Ammon's horn (tissue), 1 donor: ENCODE measurements at places on chromosomes 5 and 9.

DNA sequence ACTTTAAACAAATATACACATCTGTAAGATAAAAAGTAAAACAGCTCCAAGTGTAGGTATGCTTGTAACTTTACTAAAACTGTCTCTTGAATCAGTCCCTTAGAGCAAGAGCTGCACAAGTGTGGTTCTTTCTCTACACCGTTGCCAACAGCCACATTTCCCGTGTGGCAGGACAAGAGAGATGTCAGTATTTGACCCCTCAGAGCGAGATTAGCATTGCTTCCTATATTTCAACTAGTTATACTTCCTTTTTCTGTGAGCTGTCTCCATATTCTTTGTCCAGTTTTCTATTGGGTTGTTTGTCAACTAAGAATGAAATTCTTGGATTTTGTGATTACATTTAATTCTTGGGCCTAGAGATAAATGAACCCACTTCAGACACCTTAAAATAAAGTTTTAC, 8.0 kb downstream of the PLIN2 start:
- DNase-seq, result no peak

DNA sequence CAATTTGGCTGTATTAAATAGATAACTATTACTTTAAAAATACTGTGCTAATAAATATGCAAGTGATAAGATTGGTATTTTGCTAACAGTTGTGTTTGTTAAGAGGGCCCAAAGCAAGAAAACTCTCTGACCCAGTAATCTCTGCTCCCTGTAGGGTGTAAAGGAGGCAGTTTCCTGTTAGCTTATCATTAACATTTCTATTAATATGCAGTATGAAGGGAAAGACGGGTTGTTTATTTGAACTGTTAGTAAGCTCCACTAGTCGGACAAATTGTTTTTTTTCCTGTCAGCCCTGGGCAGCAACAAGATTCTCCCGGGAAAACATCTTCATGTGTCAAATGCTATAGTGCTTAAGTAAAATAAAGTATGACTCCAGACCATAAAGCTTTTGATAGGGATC, 35.6 kb downstream of the ERP44 start:
- DNase-seq, result no peak

DNA sequence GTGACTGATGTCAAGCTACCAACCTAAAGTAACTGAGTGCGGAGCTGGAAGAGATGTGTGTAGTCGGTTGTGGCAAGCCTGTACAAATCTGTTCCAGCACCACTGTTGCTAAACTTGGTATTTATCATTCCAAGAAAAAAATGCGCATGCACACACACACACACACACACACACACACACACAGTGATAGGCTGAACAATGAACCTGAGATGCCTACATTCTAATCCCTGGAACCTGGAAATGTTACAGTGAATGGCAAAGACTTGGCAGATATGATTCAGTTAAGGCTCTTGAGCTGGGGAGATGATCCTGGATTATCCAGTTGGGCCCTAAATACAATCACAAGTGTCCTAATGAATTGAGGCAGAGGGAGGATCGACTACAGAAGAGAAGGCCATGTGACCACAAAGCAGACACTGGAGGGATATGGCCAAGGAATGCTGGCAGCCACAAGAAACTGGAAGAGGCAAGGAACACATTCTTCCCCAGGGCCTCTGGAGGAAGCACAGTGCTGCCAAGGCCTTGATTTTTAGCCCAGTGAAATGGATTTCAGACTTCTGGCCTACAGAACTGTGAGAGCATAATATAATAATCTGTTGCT, 49.7 kb upstream of the LHFPL2 start:
- no peak for DNase-seq

- DNase-seq, result no peak
Measured at GRCh38 chr9:125409217-125409636, 147.6 kb downstream of the GAPVD1 start.

DNA sequence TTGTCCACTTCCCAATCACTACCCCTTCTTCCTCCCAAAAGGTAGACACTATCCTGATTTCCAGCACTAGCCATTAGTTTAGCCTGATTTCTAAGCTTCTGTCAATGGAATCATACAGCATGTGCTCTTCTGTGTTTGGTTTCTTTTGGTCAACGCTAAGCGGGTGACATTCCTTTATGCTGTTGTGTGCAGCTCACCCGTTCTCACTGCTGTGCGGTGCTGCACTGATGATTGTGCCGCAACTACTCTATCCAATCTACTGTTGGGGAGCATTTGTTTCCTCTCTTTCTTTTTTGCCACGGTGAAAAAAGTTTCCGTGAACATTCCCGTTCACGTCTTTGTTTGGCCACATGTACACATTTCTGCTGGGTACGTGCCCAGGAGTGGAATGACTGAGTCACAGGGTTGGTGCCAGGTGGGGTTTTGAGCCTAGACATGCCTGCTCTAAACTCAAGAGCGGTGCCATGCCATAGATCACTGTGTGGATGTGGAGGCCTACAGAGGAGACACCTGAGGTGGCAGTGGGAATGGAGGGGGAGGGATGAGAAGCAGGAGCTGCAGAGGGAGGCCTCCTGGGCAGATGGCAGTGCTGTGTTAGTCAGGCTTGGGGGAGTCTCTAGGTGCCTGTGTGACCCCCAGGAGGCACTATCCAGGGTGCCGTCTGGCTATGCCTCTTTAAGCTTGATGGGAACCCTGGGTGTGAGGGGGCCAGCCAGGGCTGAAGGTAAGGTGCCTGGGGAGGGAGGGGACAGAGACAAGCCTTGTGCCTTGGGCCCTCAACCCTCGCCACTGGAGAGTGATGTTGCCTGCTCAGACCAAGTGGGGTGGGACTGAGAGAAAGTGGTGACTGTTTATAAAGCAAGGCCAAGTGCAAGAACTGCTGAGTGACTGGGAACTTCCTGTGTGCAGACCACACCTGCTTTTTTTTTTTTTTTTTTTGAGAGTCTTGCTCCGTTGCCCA, 11.4 kb upstream of the ANKRD33B start:
- DNase-seq, result no peak

GRCh38 chr5:16025681-16026080, 153.9 kb downstream of the MARCHF11 start:
- no peak for DNase-seq

- DNase-seq, result no peak
Measured at GRCh38 chr5:172728481-172729241, 42.3 kb downstream of the DUSP1 start.
